ENCODE measurements at places on chromosomes 1 and 21.

DNA sequence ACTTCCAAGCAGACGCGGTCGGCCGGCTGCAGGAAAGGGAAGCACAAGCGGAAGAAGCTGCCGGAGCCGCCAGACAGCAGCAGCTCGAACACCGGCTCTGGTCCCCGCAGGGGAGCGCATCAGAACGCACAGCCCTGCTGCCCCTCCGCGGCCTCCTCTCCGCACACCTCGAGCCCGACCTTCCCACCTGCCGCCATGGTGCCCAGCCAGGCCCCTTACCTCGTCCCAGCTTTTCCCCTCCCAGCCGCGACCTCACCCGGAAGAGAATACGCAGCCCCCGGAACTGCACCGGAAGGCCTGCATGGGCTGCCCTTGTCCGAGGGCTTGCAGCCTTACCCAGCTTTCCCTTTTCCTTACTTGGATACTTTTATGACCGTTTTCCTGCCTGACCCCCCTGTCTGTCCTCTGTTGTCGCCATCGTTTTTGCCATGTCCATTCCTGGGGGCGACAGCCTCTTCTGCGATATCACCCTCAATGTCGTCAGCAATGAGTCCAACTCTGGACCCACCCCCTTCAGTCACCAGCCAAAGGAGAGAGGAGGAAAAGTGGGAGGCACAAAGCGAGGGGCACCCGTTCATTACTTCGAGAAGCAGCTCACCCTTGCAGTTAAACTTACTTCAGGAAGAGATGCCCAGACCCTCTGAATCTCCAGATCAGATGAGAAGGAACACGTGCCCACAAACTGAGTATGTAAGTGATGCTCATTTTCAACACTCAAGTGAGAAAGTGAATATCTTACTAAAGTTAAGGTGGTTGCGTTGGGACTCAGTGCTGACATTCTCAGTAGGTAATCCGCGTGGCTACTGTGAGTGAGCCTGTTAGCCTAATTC lies 25.5 kb downstream of the UTS2 start:
- no peak for DNase-seq

DNA sequence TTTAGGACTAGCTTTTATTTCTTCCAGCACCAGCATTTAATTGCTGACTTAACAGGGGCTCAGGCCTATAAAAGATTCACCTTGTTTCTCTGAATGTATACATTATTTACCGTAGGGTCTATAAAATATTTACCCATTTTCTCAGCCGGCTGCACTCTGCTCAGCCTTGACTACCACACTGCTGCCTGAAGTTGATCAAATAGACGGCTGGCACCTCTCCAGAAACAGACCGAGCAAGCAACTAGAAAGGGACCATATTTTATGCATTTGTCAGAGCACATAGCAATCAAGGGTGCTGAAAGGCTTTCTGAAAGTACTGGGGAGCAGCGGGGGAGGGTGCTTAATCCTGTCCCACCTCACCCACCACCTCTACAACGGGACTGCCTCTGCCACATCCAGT lies 64.7 kb upstream of the FGGY start:
- DNase-seq: no peak

DNA sequence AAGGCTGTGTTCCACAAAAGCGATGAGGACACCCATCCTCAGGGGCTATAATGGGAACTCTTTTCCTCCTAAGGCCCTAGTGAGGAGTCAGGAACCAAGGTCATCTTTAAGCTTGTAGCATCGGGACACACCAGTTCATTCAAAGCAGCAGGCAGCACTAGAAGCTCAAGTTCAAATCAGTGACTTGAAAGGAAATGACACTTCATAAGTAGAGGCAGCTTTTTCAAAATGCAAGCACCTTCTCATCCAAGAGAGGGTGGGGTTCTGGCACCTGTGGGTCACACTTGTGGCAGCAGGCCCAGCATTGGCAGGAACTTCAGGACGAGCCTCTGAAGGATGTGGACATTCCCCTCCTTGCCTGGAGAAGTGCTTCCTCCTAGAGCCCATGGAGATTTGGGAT lies 496.3 kb downstream of the KIF26B start:
- no peak for DNase-seq

DNA sequence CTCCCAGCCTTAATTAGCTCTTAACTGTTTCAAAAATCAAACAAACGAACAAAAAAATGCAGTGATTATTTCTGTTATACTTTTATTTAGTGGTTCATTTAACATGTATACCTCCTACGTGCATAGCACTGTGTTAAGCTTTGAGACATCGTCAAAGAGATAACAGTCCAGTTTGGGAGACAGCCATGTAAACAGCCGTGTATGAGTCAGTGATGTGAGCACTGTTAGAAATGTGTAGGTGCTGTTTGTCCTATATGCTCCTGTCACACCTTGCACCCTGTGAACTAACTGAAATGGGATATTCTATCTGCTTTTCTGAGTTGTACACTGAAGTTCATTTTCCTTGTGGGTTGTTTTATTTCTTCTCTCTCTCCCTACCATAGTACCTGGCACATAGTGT lies 109.7 kb upstream of the CACYBP start:
- no peak for DNase-seq

DNA sequence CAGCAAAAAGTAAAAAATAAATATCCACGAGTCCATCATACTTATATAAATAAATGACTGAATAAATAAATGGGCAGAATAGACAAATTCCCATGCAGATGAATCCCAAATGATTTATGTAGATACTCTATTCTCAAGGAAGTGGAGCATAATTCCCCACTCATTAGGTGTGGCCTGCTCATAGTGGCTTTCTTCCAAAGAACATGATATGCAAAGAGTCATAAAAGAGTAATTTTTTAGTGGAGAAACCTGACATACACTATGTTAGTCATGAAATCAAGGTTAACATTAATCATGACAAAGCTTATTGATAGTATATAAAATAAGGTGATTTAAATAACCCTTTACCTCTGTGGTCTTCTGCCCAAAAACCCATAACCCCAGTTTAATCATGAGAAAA lies 298.9 kb downstream of the DPYD start:
- DNase-seq: no peak

GRCh38 chr1:78102082-78102481 lies 56.3 kb downstream of the GIPC2 start:
- DNase-seq: no peak
